ENCODE measurements at places on chromosomes 5 and 9.

DNA sequence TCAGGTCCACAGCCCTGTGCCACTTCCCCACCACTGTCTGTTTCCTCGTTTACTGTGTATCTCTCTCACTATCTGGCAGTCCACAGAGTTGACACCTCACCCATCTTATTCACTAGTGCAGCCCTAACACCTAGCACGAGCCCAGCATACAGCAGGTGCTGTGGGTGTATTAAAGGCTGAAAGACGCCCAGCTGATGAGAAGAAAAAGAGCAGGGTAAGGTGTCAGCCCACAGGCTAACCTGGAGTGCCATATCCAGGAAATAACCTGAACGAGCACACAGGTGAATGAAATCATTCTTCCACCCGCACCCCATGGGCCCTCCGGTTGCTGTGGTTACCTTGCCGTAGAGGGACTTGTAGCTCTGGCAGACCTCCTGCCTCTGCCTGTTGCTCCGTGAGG, 18.6 kb downstream of the ANXA6 start:
- DNase-seq, result no peak

GRCh38 chr5:82561797-82562196, 283.6 kb upstream of the RPS23 start:
- DNase-seq, result no peak

GRCh38 chr5:88093765-88094164, 174.9 kb downstream of the TMEM161B start:
- DNase-seq, result no peak

- DNase-seq, result no peak
Measured at GRCh38 chr5:90881626-90882150, 323.1 kb downstream of the ADGRV1 start.

DNA sequence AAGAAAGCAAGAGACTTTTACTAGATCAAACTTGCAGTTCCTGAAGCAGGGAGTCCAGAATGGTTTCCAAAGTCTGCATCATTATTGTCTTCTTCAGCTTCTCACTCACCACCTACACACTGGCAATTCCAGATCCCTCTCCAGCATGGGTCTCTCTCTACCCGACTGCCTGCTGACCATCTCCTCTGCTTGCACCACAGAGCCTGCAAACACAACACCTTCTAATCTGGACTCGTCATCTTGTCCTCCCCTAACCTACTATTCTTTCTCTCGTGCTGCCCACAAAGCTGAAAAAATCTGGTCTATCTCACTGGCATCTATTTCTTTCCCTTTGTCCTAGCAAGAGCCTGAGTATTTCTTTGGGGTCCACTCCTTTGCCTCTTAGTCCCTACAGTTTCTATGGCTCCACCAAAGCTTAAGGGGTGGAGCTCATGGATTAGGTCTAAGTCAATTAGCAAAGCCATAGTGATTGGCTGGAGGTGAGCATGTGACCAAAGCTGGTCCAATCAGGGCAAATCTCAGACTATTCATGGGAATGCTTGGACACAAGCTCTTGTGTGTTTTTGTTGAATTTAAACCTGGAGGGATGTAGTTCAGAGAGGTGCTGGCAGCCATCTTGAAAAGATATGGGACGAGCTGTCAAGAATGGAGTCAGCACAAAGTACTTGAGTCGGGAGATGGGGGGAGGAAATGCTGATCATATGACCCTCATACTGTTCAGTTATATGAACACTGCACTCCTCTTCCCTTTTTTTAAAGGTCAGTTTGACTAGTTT, 63.5 kb downstream of the GALNT12 start:
- no peak for DNase-seq
